ENCODE measurements at places on chromosomes 5 and 9.

GRCh38 chr5:157459715-157460599, at the start of gene NIPAL4:
Gene NIPAL4, plus strand, starts transcription at chr5:157460213. Its CDS starts 108 bp downstream, at chr5:157460321.
- DNase-seq = no peak

- DNase-seq = no peak
Observed at GRCh38 chr9:90974016-90974415, 172.4 kb downstream of the SYK start.

DNA sequence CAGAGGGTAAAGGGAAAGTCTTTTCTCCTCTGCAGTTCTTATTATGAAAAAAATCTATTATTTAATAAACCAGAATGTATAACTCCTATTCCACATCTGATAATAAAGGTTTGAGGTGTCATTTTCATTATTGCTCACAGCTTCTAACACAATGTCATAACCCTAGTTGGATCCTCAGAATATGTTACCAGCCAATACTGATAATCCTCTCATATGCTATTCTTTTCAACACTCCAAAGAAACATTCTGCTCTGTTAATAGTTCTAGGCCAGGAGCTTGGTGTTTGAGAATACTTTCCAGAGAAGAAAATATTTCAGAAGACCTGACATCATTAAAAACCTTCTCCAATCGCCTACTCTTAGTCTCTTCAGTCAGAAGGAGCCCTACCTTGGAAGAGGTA, 127.1 kb downstream of the PIK3R1 start:
- DNase-seq = no peak

DNA sequence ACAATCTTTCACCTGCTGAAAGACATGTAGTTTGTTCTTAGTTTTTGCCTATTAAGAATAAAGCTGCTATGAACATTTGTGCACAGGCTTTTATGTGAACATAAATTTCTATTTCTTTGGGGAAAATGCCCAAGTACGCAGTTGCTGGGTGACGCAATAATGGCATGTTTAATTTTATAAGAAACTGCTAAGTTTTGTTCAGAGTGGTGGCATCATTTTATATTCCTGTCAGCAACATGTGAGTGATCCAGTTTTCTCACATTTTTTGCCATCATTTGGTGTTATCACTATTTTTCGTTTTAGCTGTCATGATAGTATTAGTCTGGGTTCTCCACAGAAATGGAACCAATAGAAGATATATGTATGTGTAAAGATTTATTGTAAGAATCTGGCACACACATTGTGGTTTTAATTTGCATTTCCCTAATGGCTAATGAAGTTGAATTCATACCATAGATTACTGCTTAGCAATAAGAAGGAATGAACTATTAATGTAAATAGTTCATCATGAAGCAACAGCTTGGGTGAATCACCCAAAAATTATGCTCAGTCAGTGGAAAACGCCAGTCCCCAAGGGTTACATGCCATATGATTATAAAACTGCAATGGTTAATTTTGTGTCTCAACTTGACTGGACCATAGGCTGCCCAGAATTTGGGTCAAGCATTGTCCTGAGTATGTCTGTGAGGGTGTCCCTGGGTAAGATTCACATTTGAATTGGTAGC, 358.6 kb downstream of the MSX2 start:
- DNase-seq = no peak

- DNase-seq = no peak
Observed at GRCh38 chr5:124212934-124213333, 533.5 kb downstream of the ZNF608 start.

GRCh38 chr5:36305571-36306326, 4.0 kb upstream of the RANBP3L start:
- peak; percentile 22 for DNase-seq
